Large intestine (tissue), 12 donors: ENCODE measurements at places on chromosomes 2 and 18. TPM values are rescaled to one million over a fixed set of nuclear protein-coding genes. Genes with fewer than 3 reads are reported as not detected.

- H3K4me1 ChIP-seq, result no peaks in the 10 kb centered on the region
- peaks cover 15% of the 10 kb centered on the region for H3K36me3 ChIP-seq
- peak overlapping the region; percentile 39 for H3K27ac ChIP-seq
- H3K4me3 ChIP-seq, result no peak overlapping the region
Measured at GRCh38 chr2:135121016-135121657, 69.0 kb downstream of the RAB3GAP1 start.

GRCh38 chr18:7071600-7071999, 46.0 kb downstream of the LAMA1 start:
- H3K36me3 ChIP-seq, result no peaks in the 10 kb centered on the region
- H3K4me1 ChIP-seq, result no peaks in the 10 kb centered on the region
- H3K27ac ChIP-seq, result no peak overlapping the region
- DNase-seq, result no peak
- H3K27me3 ChIP-seq, result peaks cover 3% of the 10 kb centered on the region

- no peak for DNase-seq
- H3K27ac ChIP-seq, result no peak overlapping the region
- no peaks in the 10 kb centered on the region for H3K27me3 ChIP-seq
- no peak overlapping the region for H3K4me3 ChIP-seq
- H3K4me1 ChIP-seq, result peaks cover 5% of the 10 kb centered on the region
Measured at GRCh38 chr18:70165936-70166335, 39.6 kb downstream of the RTTN start.

Gene LOXL3
- 3.6 TPM for polyA plus RNA-seq

- H3K4me1 ChIP-seq, result no peaks in the 10 kb centered on the region
- no peaks in the 10 kb centered on the region for H3K36me3 ChIP-seq
- H3K27ac ChIP-seq, result no peak overlapping the region
- no peaks in the 10 kb centered on the region for H3K27me3 ChIP-seq
- DNase-seq, result no peak
- no peak overlapping the region for H3K4me3 ChIP-seq
Measured at GRCh38 chr2:222545823-222546795, 109.8 kb downstream of the FARSB start.

DNA sequence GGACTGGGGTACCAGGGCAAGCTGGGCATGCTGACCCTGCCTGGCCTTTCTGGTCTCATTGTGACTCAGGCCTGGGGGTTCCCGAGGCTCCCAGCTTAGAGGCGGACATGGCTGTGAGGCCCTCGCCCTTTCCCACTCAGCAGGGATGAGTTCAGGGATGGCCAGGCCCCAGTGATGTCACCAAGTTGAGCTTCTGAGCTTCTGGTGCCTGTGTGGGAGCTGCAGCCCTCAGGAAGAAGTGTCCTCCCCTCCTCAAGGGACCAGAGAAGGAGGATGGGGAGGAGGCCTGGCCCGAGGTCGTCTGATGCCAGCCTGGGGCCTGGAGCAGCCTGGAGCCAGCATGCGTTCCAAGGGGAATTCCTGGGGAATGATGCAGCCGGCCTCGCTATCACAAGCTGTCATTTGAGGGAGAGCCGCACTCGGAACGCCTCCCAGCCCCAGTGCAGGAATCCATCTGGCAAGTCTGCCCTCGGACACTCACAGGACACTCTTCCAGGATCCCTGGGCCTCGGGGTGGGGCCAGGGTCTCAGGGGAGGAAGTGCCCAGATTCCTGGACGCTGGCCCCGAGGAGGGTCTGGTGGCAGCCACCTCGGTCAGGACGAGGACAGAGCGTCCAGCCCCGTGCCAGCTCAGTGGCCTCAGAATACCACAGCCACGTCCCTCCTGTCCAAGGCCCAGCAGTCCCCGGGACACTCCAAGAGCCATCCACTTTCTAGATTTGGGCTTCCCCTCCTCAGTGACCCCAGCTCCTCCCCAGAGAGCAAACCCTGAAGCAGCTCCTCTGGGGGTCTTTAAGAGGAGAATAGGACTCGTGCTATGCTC, 61.2 kb upstream of the GPC1 start:
- H3K27ac ChIP-seq, result peak overlapping the region; percentile 21
- H3K36me3 ChIP-seq, result no peaks in the 10 kb centered on the region
- H3K4me3 ChIP-seq, result no peak overlapping the region
- H3K4me1 ChIP-seq, result peaks cover 7% of the 10 kb centered on the region
- peak; percentile 37 for DNase-seq

Gene SLC14A1
- polyA plus RNA-seq, result 1.3 TPM

DNA sequence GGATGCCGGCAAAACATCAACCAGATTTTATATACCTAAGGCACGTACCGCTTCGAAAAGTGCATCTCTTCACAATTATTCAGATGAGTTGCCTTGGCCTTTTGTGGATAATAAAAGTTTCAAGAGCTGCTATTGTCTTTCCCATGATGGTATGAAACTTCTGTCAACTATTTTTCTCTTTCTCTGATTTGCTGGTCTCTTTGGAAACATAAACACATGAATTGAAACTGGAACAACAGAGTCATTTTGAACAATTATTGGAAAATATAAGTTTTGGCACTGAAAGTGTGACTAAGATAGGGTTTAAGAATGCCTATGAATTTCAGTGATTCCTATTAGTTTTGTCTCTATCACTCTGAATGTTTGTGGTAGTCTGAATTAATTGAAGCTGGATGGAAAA, 109.9 kb downstream of the DPP4 start:
- no peaks in the 10 kb centered on the region for H3K4me1 ChIP-seq
- no peaks in the 10 kb centered on the region for H3K36me3 ChIP-seq
- H3K27me3 ChIP-seq, result no peaks in the 10 kb centered on the region
- DNase-seq, result no peak
